ENCODE measurements at places on chromosomes 13 and 19.

- no peak for DNase-seq
Observed at GRCh38 chr13:46529216-46529919, 23.6 kb upstream of the LRCH1 start.

GRCh38 chr13:48154671-48155070 is 59.8 kb upstream of the MED4 start:
- DNase-seq: no peak

DNA sequence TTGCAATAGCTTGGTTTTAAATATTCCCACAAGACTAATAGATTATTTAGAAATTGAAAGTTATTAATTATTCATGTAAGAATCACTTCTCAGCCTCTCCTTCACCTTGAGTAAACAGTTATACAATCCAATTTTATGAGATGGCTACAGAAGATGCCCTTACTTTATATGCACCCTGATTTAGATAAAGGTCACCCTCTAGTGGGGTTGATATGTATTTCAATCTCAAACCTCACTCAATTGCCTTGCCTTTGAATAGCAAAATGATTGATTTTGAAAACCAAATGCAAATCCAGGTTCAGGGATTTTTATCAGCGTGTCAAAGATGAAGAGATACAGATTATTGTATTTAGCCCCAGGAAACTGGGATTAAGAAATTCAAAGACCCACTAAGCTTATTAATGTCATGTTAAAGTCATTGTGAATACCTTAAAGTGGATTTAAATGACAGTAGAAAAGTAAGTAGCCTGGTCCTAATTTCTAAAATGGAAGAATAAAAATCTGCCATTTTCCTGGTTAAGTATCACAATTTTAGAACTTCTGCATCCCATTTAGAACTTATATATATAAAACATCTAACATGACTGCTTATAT is 305.1 kb downstream of the ITGBL1 start:
- no peak for DNase-seq

- no peak for DNase-seq
Observed at GRCh38 chr19:55463583-55464031, 944 bp downstream of the C19orf85 start.

GRCh38 chr13:110463871-110464510 is 97.5 kb downstream of the RAB20 start:
- no peak for DNase-seq
